ENCODE measurements at places on chromosomes 16 and 17.

DNA sequence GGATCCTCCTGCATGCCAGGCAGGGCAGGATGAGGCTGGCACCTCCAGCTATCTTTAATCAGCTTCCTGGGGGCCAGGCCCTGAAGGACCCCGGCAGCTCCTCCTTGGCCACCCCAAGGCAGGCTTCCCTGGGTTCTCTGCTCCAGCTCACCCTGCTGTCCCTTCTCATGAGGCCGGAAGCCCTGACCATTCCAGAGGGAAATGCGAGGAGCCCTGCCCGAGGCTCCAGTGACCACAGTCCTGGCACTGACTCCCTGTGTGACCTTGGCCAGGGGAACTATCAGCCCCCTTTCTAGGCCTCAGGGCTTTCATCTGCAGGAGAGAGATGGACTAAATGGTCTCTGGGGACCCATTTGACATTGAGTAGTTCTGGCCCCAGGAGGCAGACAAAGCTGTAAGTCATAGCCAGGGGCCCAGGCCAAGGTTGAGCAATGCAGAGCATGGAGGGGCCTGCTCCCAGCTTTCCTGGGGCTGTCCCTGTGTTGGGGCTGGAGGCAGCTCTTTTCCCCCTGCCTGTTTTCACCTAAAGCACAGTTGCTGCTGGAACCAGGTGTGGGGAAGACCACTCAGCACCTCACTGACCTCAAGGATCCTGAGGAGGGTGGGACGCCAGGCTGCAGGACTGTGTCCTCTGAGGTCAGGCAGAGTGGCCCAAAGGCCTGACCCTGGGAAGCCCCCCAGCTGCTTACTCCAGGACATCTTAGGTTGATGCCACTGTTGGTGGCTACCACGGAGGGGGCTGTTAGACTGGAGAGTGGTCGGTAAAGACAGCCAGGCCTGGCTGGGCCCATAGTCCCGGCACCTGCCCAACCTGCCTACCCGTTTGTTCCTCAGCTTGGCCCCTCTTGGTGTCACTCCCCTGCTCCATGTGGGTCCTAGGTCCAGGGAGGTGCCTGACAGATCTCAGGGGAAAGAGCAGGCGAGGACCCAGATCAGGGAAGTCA lies 8.1 kb downstream of the KCNH6 start:
- DNase-seq, result no peak

DNA sequence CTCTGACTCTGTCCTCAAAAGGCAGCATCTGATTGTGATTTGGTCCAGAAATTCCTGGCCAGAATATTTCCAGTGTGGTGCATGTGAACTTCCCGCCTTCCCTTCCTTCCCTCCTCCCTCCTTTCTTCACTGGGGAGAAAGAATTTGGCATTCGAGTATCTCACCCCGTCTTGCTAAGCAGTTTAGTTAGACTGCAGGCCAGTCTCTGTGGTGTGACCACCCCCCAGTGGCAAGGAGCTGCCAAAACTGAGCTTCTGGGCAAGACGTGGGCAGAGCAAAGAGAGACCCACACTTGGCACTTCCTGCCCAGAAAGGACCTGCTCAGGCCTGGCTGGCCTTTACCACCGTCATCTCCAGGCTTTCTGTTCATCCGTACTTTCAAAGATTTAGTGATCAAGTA lies 36.4 kb downstream of the SNX20 start:
- peak; percentile 31 for DNase-seq

DNA sequence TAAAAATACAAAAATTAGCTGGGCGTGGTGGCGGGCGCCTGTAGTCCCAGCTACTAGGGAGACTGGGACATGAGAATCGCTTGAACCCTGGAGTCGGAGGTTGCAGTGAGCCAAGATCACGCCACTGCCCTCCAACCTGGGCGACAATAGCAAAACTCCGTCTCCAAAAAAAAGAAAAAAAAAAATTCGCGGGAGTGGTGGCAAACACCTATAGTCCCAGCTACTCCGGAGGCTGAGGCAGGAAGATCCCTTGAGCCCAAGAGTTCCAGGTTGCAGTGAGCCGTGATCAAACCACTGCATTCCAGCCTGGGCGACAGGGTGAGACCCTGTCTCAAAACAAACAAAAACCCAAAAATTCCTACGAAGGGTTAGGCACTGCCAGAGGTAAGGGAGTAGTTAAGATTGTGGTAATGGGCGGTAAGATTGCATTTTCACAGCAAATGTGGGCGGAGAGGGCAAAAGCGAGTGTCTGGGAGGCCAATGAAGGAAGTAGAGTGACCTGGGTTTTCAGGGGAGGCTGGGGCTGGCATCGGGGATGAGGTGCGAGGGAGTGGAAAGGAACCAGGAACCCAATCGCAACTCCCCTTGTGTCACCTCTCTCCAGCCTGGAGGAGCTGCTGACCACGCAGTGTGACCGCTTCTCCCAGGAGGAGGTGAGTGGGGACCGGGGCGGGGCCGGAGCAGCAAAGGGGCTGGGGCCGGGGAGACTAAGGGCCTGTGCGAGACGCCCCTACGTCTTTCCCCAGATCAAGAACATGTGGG lies 2.6 kb downstream of the MYL11 start:
- DNase-seq, result no peak

DNA sequence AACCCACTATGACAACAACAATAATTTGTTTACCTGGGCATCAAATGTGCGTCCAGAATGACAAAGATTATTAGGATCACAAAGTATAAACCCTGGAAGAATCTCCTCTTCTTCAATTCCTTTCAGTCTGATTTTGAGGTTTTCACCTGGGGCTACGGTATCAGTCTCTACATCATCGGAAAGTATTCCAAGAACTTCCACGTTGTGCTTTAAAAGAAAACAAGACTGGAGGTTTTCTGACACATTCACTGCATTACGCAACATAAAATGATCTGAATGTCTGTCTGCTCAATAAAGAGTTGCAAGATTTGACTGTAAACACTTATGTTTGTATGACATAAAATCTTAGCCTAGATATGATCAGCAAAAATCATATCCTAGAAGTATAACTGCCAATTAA lies 26.0 kb upstream of the RSL1D1 start:
- DNase-seq, result no peak

GRCh38 chr16:83806731-83807130 lies 1.0 kb upstream of the HSBP1 start:
- no peak for DNase-seq

GRCh38 chr17:79393358-79394052 lies 217.3 kb downstream of the RBFOX3 start:
- DNase-seq, result peak; percentile 81

DNA sequence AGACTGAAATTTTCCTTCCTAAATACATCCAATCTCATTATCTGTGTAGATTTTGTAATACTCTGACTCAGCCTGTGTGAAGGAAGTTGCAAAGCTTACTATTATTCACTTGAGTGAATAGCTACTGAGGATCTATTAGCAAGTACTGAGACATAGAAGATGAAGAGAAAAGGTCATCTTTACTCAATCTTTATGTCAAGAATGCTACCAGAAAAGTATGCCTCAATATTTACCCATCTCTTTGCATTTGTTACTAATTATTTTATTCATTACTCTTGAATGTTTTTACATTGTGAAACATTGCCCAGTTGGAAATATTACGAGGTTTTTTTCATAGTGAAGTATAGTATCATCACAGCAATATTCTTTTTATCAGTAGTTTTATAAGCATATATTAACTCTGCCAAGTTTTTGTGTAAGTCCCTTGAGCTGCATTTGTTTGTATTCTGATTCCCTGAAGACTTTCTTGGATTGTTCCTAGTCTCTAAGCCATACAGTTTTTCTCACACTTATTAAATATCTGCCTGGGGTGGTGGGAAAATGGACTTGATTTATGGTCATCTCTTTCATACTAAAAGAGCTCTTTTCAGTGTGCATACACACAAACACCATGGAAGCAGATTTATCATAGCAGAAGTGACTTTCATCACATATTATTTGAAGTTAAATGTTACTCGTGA lies 110.4 kb downstream of the MRTFB start:
- DNase-seq, result no peak

- no peak for DNase-seq
Observed at GRCh38 chr16:82899006-82899405, 272.2 kb downstream of the CDH13 start.

GRCh38 chr16:57916735-57917438 lies 54.0 kb downstream of the CNGB1 start:
- DNase-seq, result no peak

DNA sequence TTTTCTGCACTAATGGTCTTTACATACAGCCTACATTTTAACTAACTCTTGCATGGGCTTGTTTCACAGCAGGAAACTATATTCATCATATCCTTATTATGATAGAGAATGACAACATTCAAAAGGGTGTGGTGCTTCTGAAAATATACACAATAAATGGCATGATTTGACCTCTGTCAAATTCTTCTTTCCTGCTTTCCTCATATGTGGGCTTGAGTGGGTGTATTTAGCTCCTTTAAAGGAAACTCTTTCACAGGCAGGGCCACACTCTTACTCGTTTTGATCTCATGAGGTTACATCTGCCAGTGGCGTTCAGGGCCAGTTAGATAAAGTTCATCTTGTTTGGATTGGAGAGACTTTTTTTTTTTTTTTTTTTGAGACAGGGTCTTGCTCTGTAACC lies 6.1 kb downstream of the SLC35G3 start:
- no peak for DNase-seq

DNA sequence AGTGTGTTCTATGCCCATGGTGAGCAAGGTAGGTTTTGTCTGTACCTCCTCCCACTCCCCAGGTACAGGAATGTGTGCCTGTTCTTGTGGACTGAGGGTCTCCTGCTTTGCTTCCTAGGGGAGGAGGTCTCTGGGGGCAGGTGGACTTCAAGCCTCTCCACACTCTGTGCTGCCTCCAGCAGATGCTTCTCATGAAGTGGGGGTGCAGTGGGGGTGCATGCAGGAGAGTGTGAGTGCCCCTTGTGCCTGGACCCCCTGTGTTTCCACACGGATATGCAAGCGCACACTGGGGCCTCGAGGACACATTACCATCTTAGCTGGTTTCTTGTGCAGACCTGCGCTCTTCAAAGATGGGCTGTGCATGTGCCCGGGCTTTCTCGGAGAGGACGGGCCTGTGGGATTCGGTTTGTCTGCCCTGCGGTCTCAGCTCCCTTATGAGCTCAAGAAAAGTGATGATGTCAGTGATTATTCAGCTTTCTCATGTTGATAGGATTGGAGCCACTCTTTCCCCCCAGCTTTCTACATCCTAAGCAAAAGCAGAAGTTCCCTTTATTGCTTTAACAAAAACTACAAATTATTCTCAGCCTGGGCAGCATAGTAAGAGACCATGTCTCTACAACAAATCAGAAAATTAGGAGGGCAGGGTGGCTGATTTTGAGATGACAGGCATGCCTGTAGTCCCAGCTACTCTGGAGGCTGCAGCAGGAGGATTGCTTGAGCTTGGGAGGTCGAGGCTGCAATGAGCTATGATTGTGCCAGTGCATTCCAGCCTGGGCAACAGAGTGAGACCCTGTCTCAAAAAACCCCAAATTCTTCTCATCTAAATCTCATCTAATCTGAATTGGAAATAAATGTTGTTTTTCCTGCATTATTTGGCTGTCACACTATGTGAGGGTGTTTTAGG lies 86.8 kb downstream of the RPTOR start:
- no peak for DNase-seq

DNA sequence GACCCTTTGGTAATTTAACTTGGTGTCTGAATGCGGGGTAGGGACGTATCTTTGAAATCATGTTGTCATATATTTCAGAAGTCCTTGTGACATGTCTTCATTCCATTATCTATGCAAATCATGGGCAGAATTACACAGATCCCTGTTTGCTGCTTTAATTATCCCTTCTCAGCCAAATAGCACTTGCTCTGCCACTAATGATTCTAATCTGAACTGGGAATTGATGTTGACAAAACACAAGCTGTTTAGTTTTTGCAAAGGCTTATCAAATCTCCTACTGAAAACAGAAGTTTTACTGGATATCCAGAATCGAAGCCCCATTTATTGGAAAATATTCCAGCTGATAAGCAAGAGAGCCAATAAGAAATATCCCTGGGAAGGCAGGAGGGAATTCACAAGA lies 205.9 kb upstream of the COX10 start:
- DNase-seq, result no peak

DNA sequence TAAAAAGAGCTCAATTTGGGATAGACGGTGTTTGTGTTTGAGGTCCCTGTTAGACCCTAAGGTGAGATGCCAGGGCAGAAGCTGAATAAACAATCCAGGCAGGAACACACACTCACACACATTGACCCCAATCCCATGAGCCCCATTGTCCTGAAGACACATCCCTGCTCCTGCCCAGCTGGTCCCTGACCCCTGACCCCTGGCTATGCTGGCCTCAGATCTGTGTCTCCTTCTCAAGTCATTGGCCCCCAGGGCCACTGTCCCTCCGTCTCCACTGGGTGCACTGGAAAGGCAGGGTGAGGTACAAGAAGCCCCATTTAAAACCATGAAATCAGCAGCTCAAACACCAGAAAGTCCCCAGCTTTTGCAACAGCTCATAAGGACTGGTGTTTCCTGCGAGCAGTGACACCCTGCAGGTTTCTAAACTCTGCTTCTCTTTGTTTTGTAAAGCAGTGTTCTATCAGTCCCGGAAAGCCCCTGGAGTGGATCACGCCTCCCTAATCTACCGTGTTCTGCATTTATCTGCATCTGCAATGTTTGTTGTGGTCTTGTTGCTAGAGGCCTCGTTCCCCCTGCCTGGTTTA lies 18.0 kb upstream of the ASGR2 start:
- DNase-seq, result peak; percentile 62

- peak; percentile 58 for DNase-seq
Observed at GRCh38 chr17:62109378-62109902, 44.4 kb upstream of the MED13 start.

- no peak for DNase-seq
Observed at GRCh38 chr17:29155227-29155965, 24.8 kb downstream of the MYO18A start.

DNA sequence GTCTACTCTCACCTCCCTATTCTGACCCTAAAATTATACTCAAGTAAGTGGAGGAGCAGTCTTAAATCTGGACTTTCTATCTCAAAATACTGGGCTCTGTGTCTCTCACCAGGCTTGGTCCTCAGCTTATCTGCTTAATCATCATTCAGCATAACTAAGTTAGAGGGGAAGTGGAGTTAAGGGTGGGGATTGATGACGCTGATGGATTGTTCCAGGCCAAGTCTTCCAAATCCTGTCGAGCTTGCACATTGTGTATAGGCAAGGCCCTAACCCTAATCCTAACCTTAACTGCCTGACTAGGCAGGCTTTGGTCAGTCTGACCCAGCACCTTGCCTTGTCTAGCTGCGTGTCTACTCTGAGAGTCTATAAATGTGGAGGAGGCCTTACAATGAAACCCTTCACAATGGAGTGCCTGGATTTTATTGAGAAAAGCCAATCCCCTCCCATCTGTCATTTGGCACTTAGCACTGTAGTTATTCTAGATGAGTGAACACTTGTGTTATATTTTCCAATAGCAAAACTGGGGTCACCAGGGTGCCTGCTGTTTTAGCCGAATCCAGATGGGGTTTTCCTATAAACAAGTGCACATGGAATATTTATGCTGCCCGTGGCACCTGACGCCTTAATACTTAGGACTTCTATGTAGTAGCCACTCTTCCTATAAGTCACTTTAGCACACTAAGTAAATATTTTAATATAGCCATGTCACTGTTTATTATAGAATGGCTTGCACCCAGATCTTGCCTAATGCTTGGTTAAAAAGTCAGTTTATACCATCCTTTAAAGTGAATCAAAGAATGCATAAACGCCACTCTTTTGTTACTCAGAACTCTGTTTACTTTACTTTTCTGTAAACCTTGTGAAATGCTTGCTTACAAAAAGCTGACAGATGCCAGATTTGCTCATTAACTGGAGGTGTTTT lies 193.2 kb upstream of the MYOCD start:
- DNase-seq, result no peak

Measured in GM19239 (cell line).